ENCODE measurements at places on chromosomes 2 and 18.

- no peak for DNase-seq
These were observed 23.5 kb upstream of the ITGB6 start for GRCh38 chr2:160223560-160223959.

DNA sequence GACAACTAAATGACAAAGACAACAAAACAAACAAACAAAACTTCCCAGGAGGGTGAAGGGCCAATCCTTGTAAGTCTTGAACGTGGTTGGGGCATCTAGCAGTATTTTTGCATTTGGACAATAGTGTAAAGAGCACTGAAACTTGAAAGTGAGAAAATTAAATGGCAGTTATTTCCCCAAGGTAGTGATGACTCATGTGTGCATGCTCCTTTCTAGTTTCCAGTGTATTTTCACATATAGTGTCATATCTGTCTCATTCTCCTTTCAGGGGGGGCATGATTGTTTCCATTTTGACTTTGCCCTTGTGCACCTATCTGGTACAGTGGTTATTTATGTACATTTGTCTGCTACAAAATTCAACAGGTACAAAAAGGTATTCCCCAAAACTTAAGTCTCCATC, 39.5 kb downstream of the CERS6 start:
- no peak for DNase-seq

- DNase-seq = no peak
These were observed 3.8 kb downstream of the TTC39C start for GRCh38 chr18:24018299-24018886.

GRCh38 chr2:56465491-56465890, 281.7 kb downstream of the CCDC85A start:
- no peak for DNase-seq

GRCh38 chr2:228597032-228597431, 415.5 kb upstream of the SPHKAP start:
- DNase-seq = no peak

- DNase-seq = no peak
These were observed 45.6 kb upstream of the RASGRP3 start for GRCh38 chr2:33430856-33431255.

DNA sequence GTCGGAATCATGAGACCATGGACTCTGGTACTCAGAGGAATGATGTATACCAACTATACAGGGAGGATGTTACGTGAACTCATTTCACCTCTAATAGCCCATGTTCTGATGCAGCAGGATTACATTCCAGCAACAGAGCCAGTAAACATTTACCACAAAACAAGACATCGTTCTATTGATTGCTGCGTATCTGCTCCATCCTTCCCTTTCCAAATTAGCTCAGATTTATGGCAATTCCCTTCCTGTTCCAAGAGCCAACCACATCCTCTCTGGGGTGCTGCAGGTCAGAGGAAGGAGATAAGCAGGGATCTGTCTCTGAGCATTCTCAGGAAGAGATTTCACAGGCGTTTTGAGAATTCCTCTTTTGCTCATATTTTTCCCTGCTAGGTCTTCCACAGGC, 98.3 kb downstream of the KLF7 start:
- DNase-seq = no peak

DNA sequence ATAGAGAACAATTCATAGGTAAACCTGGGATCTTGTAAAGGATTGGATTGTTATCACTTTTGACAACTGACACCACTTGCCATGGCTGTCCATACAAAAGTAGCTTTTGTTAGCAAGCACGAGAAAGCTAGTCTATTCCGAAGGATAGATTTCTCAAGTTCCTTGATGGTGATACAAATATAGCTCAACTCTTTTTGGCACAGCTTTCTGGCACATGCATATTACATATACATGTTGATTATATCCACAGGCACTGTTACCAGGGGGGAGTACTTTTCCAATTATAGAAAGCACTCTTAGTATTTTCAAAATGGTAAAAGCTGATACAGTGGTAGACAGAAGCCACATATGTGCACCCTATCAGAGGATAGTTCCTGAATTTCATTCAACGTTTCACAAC, 168.9 kb downstream of the UPP2 start:
- no peak for DNase-seq

GRCh38 chr2:121451398-121451797, 79.3 kb upstream of the RNU4ATAC start:
- no peak for DNase-seq
